ENCODE measurements at places on chromosomes 7 and 10.

DNA sequence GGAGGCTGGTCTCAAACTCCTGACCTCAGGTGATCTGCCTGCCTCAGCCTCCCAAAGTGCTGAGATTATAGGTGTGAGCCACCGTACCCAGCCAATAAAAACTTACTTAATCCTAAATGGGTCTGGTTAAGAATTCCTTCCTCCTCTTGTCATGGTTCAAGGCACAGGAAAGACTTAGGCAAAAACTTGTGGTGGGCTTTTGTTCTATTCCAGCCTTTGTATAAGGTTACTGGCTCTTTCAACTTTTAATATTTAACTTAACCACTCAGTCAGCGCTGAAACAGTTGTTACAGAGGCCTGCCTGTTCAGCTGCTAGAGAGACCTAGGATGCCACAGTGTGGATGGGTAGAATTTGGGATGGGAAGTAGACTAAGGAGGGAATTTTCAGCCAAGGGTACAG lies 28.1 kb upstream of the GARS1 start:
- DNase-seq = no peak

- no peak for DNase-seq
Measured at GRCh38 chr7:28358423-28358868, 53.9 kb upstream of the CREB5 start.

DNA sequence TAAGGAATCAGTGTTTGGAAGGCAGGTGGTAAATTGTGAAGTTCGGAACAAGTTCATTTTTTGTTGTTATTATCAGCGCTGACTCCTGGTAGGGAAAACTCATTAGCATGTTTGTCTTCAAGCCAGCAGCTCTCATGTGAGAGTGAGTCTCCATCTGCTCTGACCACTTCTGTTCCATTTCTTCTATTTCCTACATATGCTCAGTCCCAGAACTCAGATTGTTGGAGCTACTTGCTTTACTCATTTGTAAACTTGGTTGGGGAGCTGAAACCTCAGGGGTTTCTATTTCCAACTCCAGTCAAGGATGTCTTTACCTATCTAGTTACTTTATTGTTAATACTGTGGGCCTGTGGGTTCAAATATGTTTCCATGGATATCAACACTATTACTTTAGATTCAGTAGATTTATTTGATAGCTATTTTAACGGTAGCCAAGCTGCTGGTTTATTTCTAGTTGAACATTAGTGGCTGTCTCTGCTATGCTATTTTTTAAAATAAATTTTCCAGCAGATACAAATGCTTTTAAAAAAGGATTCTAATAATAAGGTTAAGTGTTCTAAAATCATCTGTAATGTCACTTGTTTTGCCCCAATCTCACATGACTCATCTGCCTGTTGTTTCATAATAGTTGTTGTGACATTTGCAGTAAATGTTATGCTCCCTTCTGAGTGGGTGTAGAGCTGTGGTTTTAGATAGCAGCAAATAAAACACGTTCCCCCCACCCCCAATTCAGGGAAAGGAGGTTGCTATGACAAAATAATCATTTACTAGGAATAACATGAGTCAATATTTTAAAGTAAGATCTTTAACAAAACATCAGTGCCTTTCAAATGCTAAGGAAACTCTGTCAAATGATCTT lies 143.3 kb downstream of the HDAC9 start:
- no peak for DNase-seq

DNA sequence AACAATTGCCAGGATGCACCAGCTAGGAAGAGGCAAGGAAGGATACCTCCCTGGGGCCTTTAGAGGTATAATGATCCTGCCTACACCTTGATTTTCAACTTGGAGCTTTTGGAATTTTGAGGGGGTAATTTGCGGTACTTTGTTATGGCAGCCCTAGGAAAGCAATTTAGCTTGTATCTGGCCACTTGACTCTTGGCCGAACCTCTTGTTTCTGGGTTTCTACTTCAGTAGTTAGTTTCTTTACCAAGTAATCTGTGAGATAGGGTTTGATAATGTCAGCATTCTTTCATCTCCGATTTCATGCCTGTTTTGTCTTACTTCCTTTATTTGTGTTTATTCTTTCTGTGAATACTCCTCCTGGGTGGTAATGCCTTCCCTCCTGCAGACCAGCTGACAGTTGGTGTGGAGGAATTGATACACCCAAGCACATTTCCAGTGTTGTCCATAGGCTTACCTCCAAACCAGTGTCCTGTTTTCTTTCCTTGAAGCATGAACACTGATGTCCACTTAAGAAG lies 163.7 kb downstream of the SND1 start:
- DNase-seq = no peak

DNA sequence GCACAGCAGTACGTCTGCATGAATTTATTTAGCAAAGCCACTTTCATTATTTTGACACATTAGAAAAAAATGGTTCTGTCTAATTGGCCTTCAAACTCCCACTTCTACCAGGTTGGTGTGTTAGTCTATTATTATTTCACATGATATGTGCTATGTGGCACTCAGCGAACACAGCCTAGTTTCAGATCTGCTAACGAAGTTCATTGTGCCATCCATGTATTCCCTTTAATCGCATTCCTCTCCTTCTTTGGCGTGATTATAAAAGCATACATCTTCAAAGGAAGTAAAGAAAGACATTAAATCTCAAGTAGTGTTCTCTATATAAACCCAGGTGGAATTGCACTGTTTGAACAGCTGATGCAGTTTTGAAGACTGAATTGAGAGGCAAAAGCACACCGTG lies 96.4 kb upstream of the CACNA2D1 start:
- DNase-seq = no peak

DNA sequence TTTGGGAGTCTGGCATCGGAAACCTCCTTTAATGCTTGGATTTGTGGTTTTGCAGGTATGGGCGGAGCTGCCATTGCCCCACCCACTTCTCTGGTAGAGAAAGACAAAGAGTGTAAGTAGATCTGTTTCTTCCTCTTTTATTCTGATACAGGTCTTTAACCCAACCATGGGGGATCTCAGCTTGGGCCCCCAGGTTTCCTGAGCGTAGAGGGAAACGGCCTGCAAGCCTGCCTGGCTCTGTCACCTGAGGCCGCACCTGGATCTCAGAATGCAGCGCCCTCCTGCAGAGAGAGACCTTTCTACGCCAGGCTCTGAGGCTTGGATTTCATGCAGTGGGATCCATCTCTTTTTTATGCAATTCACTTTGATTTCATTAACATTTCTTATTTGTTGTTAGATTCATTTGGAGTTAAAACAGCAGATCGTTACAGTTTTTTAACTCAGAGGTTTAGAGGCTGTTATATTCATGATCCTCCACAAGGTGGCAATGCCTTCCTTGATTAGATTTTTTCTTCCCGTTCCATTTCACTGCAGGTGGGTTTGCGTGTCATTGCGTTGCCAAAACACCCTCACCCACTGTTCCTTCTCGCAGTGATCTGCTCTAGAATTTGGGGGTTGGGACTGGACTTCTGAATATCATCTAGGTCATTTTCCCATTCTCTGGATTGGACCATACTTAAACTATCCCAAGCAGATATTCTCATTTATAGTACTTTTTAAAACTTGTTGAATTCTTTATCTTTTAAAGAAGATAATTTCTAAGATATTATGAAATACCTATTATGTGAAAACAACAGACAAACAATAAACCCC lies 20.0 kb downstream of the RBM17 start:
- DNase-seq = no peak

DNA sequence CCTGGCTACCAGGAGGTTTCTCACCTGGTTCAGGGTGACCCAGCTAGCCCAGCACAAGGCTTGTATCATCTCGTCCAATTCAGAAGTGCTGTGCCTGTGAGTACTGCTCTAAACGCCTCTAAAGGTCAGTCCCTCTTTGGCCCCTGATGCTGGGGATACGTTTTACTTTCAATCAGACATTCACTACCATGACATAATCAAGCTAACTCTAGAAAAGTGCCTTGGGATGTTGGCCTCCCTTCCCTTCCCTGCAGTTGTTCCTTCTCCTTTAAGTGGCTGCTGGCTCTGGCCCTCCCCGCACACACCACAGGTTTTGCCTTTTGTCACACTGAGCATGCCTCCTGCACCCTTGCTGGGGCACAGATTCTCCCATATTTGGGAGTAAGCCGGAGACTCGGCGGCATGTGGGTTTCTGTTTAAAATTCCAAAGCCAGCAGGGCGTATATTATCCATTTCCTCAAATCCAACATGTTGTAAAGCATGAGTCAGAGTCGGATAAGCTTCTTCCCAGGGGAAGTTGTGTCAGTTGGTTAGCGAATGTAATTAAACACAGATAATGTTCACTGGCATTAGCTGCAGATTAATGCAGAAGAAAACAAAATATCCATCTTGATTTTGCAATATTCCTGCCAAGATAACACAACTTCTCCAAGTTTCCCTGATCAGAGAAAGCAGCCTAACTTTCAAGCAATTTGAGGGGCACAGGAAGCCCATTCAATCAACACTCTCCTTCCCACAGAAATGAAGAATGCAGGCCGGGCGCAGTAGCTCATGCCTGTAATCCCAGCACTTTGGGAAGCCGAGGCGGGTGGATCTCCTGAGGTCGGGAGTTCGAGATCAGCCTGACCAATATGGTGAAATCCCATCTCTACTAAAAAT lies 31.8 kb upstream of the VCL start:
- DNase-seq = no peak

GRCh38 chr7:4470246-4470645 lies 211.8 kb upstream of the FOXK1 start:
- no peak for DNase-seq

DNA sequence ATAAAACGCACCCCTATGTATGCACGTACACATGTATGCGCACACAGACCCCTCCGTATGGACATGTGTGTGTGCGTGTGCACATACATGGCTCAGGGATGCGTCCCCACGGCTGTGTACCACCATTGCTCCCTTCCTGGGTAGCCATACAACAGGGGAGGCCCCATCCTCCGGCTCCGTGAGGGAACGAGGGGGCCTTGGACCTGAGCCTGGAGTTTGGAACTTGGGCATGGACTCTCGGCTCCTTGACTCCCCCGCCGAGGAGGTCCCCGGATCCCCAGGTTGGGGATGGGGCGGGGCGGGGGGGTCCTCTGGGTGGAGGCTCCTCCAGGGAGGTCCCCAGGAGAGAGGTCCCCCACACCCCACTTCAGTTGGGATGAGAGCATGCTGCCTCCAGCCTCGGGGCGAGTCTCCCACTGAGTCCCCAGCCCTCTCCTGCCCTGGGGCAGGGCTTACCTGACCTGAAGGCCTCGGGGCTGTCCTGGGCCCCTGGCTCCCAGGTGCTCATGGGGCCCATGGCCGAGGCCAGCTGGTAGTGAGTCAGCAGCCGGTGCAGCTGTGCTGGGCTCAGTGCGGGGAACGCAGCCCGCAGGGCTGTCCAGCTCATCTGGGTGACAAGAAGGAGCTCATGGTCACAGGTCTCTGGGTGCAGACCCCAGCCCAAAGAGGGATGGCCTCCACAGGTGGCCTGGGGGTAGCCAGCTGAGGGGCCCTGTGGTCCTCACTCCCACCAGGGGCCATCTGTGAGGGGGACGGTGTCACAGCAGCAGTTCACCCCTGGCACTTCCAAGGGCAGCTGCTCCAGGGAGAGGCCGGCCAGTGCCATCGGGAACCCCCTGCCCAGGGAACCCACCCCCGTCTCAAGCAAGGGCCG lies 29.9 kb downstream of the AP5Z1 start:
- no peak for DNase-seq

DNA sequence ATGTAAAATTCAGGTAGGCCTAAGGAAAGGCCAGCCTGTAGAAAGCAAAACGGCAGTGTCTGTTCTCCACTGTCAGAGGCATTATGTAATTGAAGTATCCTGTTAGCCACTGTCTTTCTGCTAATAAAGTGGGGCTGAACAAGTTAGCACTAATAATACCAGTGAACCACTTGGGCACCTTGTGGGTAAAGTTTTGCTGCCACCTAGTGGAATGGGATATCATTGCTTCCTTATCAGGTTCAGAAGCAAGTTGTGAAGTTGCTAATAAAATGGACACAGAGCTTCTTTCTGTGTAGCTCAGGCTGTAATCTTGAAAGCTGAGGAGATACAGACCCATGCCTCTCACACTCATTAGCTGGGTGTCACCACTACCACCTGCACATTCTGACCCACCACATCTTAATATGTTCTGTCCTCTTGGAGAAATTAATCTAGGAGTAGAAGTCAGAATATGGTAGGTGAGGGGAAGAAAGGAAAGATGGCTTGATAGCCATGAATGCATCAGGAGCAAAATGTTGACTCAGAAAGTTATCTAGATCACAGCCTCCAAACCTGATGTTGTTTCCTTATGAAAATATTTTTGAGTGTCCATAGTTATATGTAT lies 175.1 kb downstream of the SEPTIN7 start:
- no peak for DNase-seq

DNA sequence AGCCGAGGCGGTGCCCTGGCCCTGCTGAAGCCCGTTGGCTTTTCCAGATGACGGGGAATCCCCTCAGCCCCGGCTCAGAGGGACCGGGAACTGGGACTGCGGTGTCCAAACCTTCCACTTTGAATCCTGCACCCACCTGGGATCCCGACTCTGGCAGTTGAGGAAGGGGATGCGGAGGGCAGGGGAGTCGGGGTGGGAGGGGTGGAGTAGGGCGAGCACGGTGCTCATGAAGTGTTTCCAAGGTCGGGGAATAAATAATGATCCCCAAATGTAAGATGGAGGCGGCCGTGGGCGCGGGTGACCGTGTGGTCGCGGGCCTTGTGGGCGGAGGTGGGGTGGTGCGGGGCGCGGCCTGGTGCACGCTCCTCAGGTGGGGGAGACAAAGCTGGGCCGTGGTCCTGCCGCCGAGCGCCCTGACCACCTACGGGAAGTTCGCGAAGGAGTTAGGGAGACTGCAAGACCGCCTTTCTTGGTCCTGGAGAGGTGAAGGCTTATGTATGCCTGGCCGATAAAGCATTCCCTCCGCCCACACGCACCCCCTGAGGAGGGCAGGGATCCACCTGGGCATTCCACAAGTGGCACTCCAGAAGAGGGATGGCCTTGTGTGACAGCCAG lies 1.4 kb downstream of the MTURN start:
- DNase-seq = no peak

DNA sequence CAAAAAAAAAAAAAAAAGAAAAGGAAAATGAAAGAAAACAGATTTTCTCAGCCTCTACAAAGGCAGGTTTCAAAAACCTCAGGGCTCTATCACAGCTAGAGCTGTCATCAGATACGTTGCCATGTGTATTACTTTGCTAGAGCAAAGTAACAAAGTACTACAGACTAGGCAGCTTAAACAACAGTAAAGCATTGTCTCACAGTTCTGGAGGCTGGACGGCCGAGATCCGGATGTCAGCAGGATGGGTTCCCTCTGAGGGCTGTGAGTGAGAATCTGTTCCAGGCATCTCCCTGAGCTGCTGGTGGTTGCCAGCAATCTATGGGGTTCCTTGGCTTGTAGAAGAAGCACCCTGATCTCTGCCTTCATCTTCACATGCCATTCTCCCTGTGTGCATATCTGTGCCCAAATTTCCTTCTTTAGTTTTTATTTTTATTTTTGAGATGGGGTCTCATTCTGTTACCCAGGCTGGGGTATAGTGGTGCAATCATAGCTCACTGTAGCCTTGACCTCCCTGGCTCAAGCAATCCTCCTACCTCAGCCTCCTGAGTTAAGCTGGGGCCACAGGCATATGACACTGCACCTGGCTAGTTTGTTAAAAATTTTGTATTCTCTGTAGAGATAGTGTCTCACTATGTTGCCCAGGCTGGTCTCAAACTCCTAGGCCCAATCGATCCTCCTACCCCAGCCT lies 48.9 kb upstream of the KDM7A start:
- DNase-seq = no peak

- DNase-seq = no peak
Measured at GRCh38 chr7:1672851-1673486, 2.9 kb downstream of the ELFN1 start.

Data from effector CD8-positive, alpha-beta T cell (primary cell).